ENCODE measurements at places on chromosomes 6 and 20.

GRCh38 chr6:85008296-85009009, 244.1 kb upstream of the TBX18 start:
- no peak overlapping the region for H3K27ac ChIP-seq
- H3K36me3 ChIP-seq: no peaks in the 10 kb centered on the region
- H3K27me3 ChIP-seq: no peaks in the 10 kb centered on the region
- no peaks in the 10 kb centered on the region for H3K4me1 ChIP-seq

DNA sequence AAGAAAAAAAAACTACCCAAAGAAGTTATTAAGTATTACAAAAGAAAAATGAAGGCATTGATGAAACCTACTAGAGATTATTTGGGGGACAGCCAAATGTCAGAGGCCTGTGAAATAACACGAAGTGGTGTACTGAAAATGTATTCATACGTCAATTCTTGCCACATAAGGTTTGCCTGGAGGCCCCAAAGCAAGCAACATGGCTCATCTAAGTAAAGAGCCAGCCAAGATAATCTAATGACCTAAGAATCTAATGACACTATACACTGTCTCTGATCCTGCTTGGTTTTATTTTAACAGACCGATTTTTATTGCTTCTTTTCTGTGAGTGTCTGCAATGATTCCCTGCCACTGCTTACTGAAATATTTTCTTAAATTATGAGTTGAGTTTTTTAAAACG, 34.7 kb downstream of the FILIP1 start:
- no peak overlapping the region for H3K4me3 ChIP-seq
- no peak overlapping the region for H3K27ac ChIP-seq
- H3K36me3 ChIP-seq: no peaks in the 10 kb centered on the region
- DNase-seq: no peak
- H3K4me1 ChIP-seq: no peaks in the 10 kb centered on the region
- no peaks in the 10 kb centered on the region for H3K27me3 ChIP-seq

GRCh38 chr6:7170117-7170732, 62.5 kb downstream of the RREB1 start:
- H3K27ac ChIP-seq: no peak overlapping the region
- H3K4me1 ChIP-seq: peaks cover 60% of the 10 kb centered on the region

GRCh38 chr20:23346002-23346401, 4.6 kb upstream of the NXT1 start:
- H3K27me3 ChIP-seq: no peaks in the 10 kb centered on the region
- H3K4me3 ChIP-seq: no peak overlapping the region
- DNase-seq: no peak
- peaks cover 4% of the 10 kb centered on the region for H3K4me1 ChIP-seq
- H3K36me3 ChIP-seq: no peaks in the 10 kb centered on the region

- no peak overlapping the region for H3K27ac ChIP-seq
- no peak for DNase-seq
- H3K4me3 ChIP-seq: no peak overlapping the region
- no peaks in the 10 kb centered on the region for H3K27me3 ChIP-seq
Observed at GRCh38 chr20:4773736-4774135, 52.0 kb downstream of the PRND start.

- peaks cover 18% of the 10 kb centered on the region for H3K4me1 ChIP-seq
- peak overlapping the region; percentile 26 for H3K27ac ChIP-seq
- H3K4me3 ChIP-seq: no peak overlapping the region
Observed at GRCh38 chr6:149031859-149032598, 285.2 kb downstream of the UST start.

DNA sequence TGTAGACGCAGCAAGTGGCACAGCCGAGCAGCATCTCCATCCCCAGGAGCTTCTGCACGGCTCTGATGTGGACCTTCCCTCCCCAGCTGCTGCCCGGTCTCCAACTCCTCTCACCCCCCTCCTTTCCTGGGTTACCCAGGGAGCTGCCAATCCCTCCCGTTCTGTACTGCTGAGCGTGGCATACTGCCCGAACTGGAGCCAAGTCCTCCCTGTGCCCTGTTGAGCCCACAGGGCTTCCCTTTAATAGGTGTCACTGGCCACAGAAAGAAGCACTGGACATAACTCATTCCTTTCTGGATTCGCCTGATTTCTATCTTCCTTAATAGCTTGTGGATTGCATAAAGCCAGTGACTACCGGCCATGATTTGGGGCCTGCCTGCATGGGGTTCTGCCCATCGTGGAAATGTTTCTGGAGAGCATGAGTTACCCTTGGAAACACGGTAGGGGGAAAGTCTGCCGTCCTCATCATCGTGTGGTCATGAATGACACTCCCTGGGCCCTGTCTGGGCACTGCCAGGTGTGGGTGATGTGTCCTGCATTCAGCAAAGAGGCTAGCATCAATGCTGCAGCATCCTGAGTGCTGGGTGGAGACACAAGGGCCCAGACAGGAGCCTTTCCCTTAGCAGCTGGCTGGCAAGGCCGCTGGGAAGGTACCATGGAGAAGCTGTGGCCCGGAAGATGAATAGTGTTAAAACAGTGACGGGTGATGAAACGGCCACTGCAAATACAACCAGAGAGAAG, 189.7 kb downstream of the SYNDIG1 start:
- H3K4me1 ChIP-seq: no peaks in the 10 kb centered on the region
- H3K27ac ChIP-seq: no peak overlapping the region
- H3K27me3 ChIP-seq: no peaks in the 10 kb centered on the region
- no peak overlapping the region for H3K4me3 ChIP-seq

DNA sequence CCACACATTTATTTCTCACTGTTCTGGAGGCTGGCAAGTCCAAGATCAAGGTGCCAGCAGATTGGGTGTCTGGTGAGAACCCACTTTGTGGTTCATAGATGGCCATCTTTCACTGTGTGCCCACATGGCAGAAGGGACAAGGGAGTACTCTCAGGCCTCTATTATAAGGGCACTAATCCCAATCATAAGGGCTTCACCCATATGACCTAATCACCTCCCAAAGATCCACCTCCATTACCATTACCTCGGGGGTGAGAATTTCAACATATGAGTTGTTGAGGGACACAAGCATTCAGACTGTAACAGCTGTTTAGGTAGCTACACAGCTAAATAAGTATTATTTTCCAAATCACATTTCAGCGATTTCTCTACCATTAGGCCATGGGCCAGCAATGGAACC, 2.5 kb upstream of the PRND start:
- H3K27ac ChIP-seq: no peak overlapping the region
- no peaks in the 10 kb centered on the region for H3K36me3 ChIP-seq
- H3K4me1 ChIP-seq: peaks cover 2% of the 10 kb centered on the region
- H3K27me3 ChIP-seq: no peaks in the 10 kb centered on the region

GRCh38 chr6:36499918-36500317, 47.4 kb downstream of the STK38 start:
- H3K27me3 ChIP-seq: no peaks in the 10 kb centered on the region
- H3K36me3 ChIP-seq: peaks cover 35% of the 10 kb centered on the region
- DNase-seq: no peak
- H3K4me1 ChIP-seq: no peaks in the 10 kb centered on the region
- no peak overlapping the region for H3K27ac ChIP-seq
- H3K4me3 ChIP-seq: no peak overlapping the region

GRCh38 chr20:46206025-46206424, 87.9 kb downstream of the CD40 start:
- peaks cover 6% of the 10 kb centered on the region for H3K27me3 ChIP-seq
- no peak overlapping the region for H3K4me3 ChIP-seq
- DNase-seq: no peak
- no peak overlapping the region for H3K27ac ChIP-seq
- no peaks in the 10 kb centered on the region for H3K4me1 ChIP-seq
- H3K36me3 ChIP-seq: no peaks in the 10 kb centered on the region

- no peak for DNase-seq
- no peak overlapping the region for H3K27ac ChIP-seq
- no peaks in the 10 kb centered on the region for H3K36me3 ChIP-seq
- no peaks in the 10 kb centered on the region for H3K4me1 ChIP-seq
Observed at GRCh38 chr6:906920-907319, 214.0 kb upstream of the EXOC2 start.

DNA sequence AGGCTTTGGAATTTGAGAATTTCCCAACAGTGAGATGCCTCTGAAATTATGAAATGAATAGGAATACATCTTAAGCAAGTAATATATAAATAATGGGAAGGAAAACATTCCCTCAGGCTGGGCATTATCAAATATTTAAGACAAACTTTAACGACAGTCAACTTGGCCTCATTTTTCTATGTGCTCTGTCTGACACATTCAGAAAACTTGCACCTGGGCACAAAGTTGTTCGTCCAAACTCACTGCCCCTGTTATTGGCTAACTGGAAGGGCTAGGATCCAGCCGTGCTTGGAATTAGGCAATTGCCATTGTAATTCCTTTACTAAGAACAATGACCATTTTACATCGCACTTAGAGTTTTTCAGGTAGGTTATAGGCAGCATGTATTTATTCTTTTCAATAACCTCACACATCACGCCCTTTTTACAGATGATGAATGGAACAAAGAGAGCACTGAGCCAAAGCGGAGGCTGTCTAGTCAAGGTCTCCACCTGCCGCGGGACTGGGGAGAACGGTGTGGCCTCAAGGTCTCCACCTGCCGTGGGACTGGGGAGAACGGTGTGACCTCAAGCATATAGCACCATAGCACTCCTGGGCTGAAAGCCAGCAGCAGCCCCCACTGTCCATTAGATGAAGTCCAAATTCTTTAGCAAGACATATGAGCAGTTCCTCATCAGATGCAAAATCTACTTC, 40.7 kb upstream of the FOXQ1 start:
- no peaks in the 10 kb centered on the region for H3K4me1 ChIP-seq
- H3K4me3 ChIP-seq: no peak overlapping the region
- H3K27ac ChIP-seq: no peak overlapping the region
- H3K36me3 ChIP-seq: no peaks in the 10 kb centered on the region
- H3K27me3 ChIP-seq: no peaks in the 10 kb centered on the region
- no peak for DNase-seq

GRCh38 chr6:16168858-16169257, 40.0 kb downstream of the MYLIP start:
- no peaks in the 10 kb centered on the region for H3K36me3 ChIP-seq
- H3K27me3 ChIP-seq: no peaks in the 10 kb centered on the region
- H3K27ac ChIP-seq: no peak overlapping the region
- no peak overlapping the region for H3K4me3 ChIP-seq
- no peak for DNase-seq

DNA sequence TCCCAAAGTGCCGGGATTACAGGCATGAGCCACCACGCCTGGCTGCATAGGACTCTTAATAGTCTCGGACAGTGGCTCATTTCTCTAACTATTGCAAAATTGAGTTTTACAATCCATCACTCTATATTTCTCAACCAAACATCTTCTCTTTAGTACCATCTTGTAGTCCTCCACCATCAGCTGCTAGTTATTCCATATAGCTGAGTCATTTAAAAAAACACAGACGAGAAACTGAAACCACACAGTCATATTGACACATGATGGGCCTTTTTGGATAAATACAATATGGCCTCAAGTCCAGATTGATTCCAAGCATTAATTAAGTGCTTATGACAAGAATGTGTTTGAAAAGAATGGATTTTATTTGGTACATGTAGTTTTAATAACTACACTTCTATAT, 599.1 kb downstream of the MEI4 start:
- H3K36me3 ChIP-seq: no peaks in the 10 kb centered on the region
- no peaks in the 10 kb centered on the region for H3K27me3 ChIP-seq
- H3K27ac ChIP-seq: no peak overlapping the region

- H3K27ac ChIP-seq: no peak overlapping the region
- no peaks in the 10 kb centered on the region for H3K36me3 ChIP-seq
- no peaks in the 10 kb centered on the region for H3K27me3 ChIP-seq
Observed at GRCh38 chr6:72948153-72948552, 277.1 kb downstream of the KHDC1L start.

GRCh38 chr20:36773107-36773596, 411 bp downstream of the DSN1 start:
- H3K27ac ChIP-seq: peak overlapping the region; percentile 19
- peaks cover 8% of the 10 kb centered on the region for H3K36me3 ChIP-seq
- peak overlapping the region; percentile 76 for H3K4me3 ChIP-seq

- peaks cover 53% of the 10 kb centered on the region for H3K36me3 ChIP-seq
- no peaks in the 10 kb centered on the region for H3K27me3 ChIP-seq
Observed at GRCh38 chr20:58446264-58446959, 57.4 kb downstream of the VAPB start.

GRCh38 chr6:101545191-101545590, 151.7 kb downstream of the GRIK2 start:
- H3K36me3 ChIP-seq: no peaks in the 10 kb centered on the region
- DNase-seq: no peak
- H3K4me1 ChIP-seq: no peaks in the 10 kb centered on the region

DNA sequence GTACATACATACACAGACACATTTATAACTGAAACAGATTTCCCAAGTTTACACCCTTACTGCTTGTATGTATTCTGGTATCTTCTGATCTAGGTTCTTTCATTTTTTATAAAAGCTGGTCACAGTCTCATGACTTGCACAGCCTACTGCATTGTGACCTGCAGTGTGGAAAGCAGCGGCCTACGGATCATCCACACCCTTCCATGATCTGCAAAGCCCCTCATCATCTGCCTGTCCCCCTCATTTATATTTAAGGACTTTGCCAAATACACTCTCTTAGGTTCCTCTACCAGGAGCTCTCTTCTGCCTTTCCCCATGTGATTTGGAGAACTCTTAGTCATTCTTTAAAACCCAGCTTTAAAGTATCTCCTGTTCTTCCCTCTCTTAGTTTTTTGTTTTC, 12.0 kb upstream of the BICRAL start:
- peaks cover 6% of the 10 kb centered on the region for H3K27me3 ChIP-seq
- DNase-seq: no peak
- no peak overlapping the region for H3K27ac ChIP-seq
- H3K36me3 ChIP-seq: no peaks in the 10 kb centered on the region
- H3K4me3 ChIP-seq: no peak overlapping the region

GRCh38 chr6:35522660-35523658, 10.3 kb upstream of the TULP1 start:
- peak overlapping the region; percentile 17 for H3K4me3 ChIP-seq
- peak; percentile 69 for DNase-seq
- H3K4me1 ChIP-seq: peaks cover 18% of the 10 kb centered on the region

- DNase-seq: no peak
- no peak overlapping the region for H3K4me3 ChIP-seq
- no peaks in the 10 kb centered on the region for H3K36me3 ChIP-seq
- H3K4me1 ChIP-seq: no peaks in the 10 kb centered on the region
- H3K27ac ChIP-seq: no peak overlapping the region
Observed at GRCh38 chr20:7313047-7313446, 545.6 kb downstream of the BMP2 start.

- peaks cover 91% of the 10 kb centered on the region for H3K27me3 ChIP-seq
- H3K4me3 ChIP-seq: no peak overlapping the region
- peak overlapping the region; percentile 36 for H3K27ac ChIP-seq
Observed at GRCh38 chr20:64049878-64050260, 430 bp upstream of the SOX18 start.

- H3K27ac ChIP-seq: no peak overlapping the region
- no peaks in the 10 kb centered on the region for H3K4me1 ChIP-seq
- no peaks in the 10 kb centered on the region for H3K27me3 ChIP-seq
- H3K4me3 ChIP-seq: no peak overlapping the region
Observed at GRCh38 chr6:21109391-21110178, 484.0 kb upstream of the SOX4 start.

- H3K4me1 ChIP-seq: no peaks in the 10 kb centered on the region
- H3K27me3 ChIP-seq: no peaks in the 10 kb centered on the region
- H3K4me3 ChIP-seq: no peak overlapping the region
- H3K27ac ChIP-seq: no peak overlapping the region
- DNase-seq: no peak
- H3K36me3 ChIP-seq: peaks cover 14% of the 10 kb centered on the region
Observed at GRCh38 chr6:158697811-158698210, 48.0 kb downstream of the SYTL3 start.

Measured in thymus (tissue), 14 donors.